Activated T-helper 2 cell treated with anti-CD3 and anti-CD28 coated beads, Interferon-gamma antibody, Interleukin-2, Interleukin-4, amounts not matched to agents 10 μg/mL and 5 μg/mL and 100 μg/mL, durations not matched to agents 14 hours and 24 hours and 36 hours (primary cell): ENCODE measurements at places on chromosomes 5 and 9. TPM values are rescaled to one million over a fixed set of nuclear protein-coding genes. Genes with fewer than 3 reads are reported as not detected.

GRCh38 chr5:122236270-122237040, 75.6 kb upstream of the SNCAIP start:
- no peak overlapping the region for H3K27ac ChIP-seq
- no peaks in the 10 kb centered on the region for H3K27me3 ChIP-seq
- DNase-seq, result no peak
- no peaks in the 10 kb centered on the region for H3K4me1 ChIP-seq
- H3K4me3 ChIP-seq, result no peak overlapping the region
- no peaks in the 10 kb centered on the region for H3K36me3 ChIP-seq

DNA sequence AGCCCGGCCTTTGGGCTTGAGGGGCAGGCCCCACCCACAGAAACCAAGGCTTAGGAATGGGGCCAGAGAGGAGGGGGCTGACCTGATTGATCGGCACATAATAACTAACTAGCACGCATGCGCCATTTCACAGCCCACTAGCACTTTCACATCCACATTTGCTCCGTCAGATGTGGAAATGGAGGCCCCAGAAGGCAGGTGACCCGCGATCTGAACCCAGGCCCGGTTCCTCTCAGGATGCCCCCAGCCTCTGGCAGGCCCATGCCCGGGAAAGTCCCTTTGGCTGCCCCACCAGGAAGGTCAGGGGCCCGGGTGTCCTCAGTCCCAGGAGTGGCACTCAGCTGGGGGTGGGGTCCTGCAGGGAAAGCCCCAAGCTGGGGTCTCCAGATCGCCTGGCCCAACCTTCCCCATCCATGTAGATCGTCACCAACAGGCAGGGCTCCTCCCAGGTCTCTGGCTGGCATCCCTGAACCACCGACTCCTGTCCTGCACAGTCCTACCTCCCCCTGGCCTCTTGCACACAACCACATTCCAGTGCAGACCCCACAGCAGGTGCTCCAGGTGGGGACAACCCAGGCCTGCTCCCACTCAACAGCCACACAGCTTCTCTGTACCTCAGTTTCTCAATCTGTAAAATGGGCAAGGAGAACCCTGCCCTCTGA, 46.7 kb downstream of the VAV2 start:
- no peaks in the 10 kb centered on the region for H3K4me1 ChIP-seq
- no peaks in the 10 kb centered on the region for H3K27me3 ChIP-seq
- DNase-seq, result no peak
- no peaks in the 10 kb centered on the region for H3K36me3 ChIP-seq
- no peak overlapping the region for H3K27ac ChIP-seq

DNA sequence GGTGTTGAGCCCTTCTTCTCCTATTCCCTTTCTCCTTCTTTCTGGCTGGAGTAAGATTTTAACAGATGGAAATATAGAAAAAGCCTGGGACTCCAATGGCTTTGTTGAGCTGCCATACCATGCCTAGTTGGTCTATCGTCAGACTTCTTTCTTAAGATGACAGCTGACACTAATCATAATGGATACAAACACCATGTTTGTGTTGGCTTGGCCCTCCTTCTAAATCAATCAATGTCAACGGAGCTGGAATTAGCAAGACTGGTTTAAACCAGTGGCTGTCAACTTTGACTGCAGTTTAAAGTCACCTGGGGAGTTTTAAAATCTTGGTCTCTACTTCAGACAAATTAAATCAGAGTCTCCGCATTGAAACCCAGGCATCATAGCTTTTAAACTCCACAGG, 264.5 kb upstream of the PRR16 start:
- H3K27ac ChIP-seq, result no peak overlapping the region
- no peaks in the 10 kb centered on the region for H3K4me1 ChIP-seq
- no peak overlapping the region for H3K4me3 ChIP-seq
- no peak for DNase-seq
- H3K36me3 ChIP-seq, result no peaks in the 10 kb centered on the region

DNA sequence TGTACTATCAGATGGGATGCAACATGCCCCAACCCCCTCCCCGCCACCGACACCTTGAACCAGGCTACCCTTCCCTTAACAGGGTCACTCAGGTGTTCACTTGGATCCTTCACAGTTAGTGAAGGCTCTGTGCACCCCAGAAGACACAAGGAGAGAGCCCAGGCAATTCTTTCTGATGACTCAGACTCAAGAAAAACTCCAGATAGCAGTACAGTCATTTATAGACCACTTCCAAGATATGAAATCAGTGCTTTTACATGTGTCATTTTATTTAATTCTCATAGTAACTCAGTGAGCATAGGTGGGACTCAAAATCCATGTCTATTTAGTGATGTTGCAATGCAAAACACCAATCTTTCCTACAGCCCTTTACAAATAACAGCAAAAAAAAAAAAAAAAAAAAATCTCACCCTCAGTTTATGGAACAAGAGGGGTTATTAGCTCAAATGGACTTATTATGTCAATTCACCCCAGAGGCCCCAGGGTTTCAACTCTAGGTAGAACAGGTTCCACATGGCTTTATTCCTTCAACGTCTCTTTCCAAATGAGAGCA, 71.9 kb downstream of the FOXD1 start:
- no peak overlapping the region for H3K4me3 ChIP-seq
- H3K27me3 ChIP-seq, result peaks cover 57% of the 10 kb centered on the region
- no peak overlapping the region for H3K27ac ChIP-seq
- no peak for DNase-seq
- H3K4me1 ChIP-seq, result no peaks in the 10 kb centered on the region

DNA sequence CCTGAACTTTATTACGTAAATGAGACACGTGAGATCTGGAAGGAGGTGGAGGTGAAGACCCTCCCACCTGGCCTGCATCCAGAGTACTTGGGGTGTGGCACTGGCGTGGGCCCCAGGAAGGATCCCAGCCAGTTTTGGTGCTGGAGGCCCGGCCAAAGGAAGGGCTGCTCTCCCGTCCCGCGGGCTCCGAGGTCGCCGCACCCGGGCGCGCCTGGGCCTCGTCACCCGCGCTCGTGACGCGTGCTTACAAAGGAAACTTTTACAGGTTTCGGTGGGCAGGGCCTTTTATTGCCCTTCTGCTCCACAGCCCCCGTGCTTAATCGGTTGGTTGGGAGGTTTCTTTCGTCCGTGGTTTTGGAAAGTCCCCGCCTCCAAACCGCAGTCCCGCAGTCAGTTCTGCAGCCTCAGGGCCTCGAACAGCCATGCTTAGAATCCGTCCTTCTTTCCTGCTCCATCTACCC, 29.2 kb downstream of the CDKN2A start:
- peak; percentile 58 for DNase-seq
- H3K4me1 ChIP-seq, result peaks cover 23% of the 10 kb centered on the region
- peaks cover 85% of the 10 kb centered on the region for H3K27me3 ChIP-seq
- H3K36me3 ChIP-seq, result peaks cover 21% of the 10 kb centered on the region

GRCh38 chr5:138472353-138472752, 7.1 kb downstream of the EGR1 start:
- peaks cover 22% of the 10 kb centered on the region for H3K36me3 ChIP-seq
- peaks cover 12% of the 10 kb centered on the region for H3K4me1 ChIP-seq
- H3K27ac ChIP-seq, result no peak overlapping the region
- H3K27me3 ChIP-seq, result peaks cover 4% of the 10 kb centered on the region
- H3K4me3 ChIP-seq, result no peak overlapping the region
- DNase-seq, result no peak

GRCh38 chr5:4640795-4641194, 499.3 kb upstream of the ADAMTS16 start:
- H3K27me3 ChIP-seq, result no peaks in the 10 kb centered on the region
- no peaks in the 10 kb centered on the region for H3K4me1 ChIP-seq
- H3K36me3 ChIP-seq, result no peaks in the 10 kb centered on the region
- DNase-seq, result no peak

DNA sequence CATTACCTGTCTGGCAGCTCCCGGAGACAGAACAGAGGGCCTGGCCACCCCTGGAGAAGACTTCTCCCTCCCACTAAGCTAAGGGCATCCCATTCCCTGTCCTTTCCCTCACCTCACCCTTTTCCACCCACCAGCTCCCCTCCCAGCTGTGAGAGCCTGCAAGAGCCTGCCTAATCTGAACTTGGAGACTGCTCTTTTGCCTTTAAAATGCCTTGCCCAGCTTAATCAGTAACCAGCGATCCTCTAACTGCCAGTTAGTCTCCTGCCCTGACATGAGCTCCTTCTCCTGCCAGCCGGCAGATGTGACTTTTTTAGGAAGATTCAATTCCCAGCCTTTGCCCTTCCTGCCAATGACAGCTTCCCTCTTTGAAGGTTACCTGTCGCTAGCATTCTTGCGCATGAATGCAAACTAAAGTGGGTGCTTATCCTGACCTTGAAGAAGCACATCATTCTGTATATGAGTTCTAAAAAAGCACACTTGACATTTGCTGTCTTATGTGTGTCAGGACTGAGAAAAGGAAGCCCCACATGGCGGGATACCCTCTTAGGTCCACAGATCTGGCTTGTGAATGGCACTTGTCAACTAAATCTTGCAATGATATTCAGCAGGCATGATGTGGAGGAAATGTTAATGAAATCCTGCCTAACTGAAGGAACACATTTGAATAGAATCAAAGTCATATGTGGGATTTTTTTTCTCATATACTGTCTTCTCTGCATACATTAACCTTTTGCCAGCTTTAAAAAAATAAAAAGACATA, 411.2 kb upstream of the SLC30A5 start:
- no peak overlapping the region for H3K27ac ChIP-seq
- peaks cover 23% of the 10 kb centered on the region for H3K27me3 ChIP-seq
- H3K4me3 ChIP-seq, result no peak overlapping the region

GRCh38 chr5:15013654-15014463, 142.3 kb upstream of the ANKH start:
- H3K4me3 ChIP-seq, result no peak overlapping the region
- no peak for DNase-seq
- H3K36me3 ChIP-seq, result no peaks in the 10 kb centered on the region

- no peaks in the 10 kb centered on the region for H3K36me3 ChIP-seq
- no peak overlapping the region for H3K27ac ChIP-seq
- peaks cover 78% of the 10 kb centered on the region for H3K27me3 ChIP-seq
- no peak overlapping the region for H3K4me3 ChIP-seq
- DNase-seq, result no peak
Observed at GRCh38 chr5:123090661-123091297, 1.7 kb downstream of the PRDM6 start.

DNA sequence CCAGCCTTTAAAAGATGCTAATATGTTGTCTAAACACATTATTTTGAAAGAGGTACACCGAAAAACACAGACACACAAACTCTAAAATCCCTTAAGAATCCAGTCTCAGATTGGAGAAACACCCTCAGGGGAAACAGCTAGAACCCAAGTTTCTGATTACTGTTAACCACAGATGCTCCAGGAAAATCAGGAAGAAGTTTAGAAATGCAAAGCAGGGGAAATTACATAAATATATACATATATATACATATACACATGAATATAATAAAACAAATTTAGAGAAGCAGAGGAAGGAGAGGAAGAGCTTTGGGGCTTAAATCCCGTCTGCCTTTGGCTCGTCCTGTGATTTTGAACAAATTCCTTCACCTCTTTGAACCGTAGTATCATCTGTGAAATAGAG, 73.2 kb upstream of the KLF4 start:
- no peak overlapping the region for H3K27ac ChIP-seq
- H3K27me3 ChIP-seq, result no peaks in the 10 kb centered on the region
- H3K36me3 ChIP-seq, result no peaks in the 10 kb centered on the region
- DNase-seq, result no peak

- H3K36me3 ChIP-seq, result peaks cover 71% of the 10 kb centered on the region
- H3K27ac ChIP-seq, result peak overlapping the region; percentile 95
- H3K4me3 ChIP-seq, result peak overlapping the region; percentile 68
Observed at GRCh38 chr9:129996161-129996830, 46.7 kb downstream of the FNBP1 start.

DNA sequence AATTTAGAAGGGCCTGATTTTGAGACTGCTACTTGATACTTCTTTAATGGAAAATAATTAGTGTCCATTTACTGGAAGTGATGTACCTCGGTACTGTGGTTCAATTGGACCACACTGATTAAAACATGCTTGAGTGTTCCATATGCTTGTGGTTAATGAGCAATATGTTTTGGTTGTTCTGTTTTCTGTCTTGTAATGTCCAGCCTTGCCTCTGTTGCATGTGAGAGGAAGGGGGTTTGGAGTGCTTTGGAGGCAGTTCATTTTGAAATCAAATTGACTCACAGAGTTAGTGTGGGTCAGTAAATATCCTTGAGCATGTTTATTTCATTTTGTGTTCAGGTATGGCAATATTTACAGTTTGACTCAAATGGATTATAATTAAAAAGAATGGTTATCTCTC, 334.4 kb downstream of the ARHGEF28 start:
- H3K4me3 ChIP-seq, result no peak overlapping the region
- H3K36me3 ChIP-seq, result no peaks in the 10 kb centered on the region
- H3K27me3 ChIP-seq, result peaks cover 4% of the 10 kb centered on the region
- no peak for DNase-seq
- H3K27ac ChIP-seq, result no peak overlapping the region

DNA sequence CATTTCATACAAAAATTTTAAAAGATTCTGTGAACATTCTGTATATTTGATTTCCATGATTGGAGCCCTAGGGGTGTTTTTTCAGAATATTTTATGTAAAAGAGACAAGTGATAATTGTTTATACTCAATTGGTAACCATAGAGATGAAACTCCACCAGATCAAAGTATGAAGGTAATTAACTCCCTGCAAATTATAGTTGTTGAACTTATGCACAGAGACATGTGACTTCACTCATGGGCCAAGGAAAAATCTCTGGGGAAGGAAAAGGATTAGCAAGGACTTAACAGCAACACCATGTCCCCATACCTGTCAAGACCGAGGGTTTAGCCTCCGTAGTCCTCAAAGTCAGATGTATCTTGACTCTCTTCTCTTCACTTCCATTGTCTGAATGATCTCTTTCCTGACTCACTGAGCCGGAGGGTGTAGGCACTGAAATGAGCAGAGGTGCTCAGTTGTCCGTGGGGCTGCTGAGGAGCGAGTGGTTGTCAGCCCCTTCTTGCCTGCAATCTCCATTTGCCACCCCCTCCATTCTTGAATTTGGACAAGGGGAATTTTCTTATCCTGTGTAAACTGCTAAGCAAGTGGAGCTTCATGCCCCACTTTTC, 17.5 kb upstream of the CXCL14 start:
- H3K4me3 ChIP-seq, result no peak overlapping the region
- no peaks in the 10 kb centered on the region for H3K36me3 ChIP-seq

DNA sequence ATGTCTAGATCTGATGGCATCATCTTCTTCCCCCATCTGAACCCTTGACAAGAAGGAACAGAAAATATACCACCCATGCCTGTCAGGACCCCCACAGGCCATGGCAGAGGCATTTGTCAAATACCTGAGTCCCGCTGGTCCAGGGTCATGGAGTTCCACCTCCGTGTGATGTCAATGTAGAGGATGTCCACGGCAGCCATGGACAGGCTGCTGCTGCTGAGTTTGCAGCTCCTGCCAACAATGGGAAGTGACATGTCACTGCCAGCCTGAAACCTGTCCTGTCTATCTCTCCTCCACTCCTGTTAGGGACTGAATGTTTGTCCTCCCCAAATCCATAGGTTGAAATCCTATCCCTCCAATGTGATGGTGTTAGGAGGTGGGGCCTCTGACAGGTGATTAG, 208.8 kb downstream of the DAB2IP start:
- no peaks in the 10 kb centered on the region for H3K36me3 ChIP-seq
- DNase-seq, result no peak
- no peak overlapping the region for H3K4me3 ChIP-seq
- H3K27me3 ChIP-seq, result no peaks in the 10 kb centered on the region
- H3K27ac ChIP-seq, result no peak overlapping the region
- no peaks in the 10 kb centered on the region for H3K4me1 ChIP-seq

The CDKN2A gene
- 5.8 and 7.4 TPM in 2 replicates for total RNA-seq

The NDUFAF2 gene
- 32.6 and 39.8 TPM in 2 replicates for total RNA-seq

The ERCC6L2 gene
- 28.2 and 33.0 TPM in 2 replicates for total RNA-seq

The SLC4A9 gene
- total RNA-seq, result 0.18 TPM in 1 of 2 replicates, not detected in the other
